ENCODE measurements at places on chromosomes 12 and 14.

GRCh38 chr12:93839064-93839463 lies 161.9 kb downstream of the CRADD start:
- no peak for DNase-seq

DNA sequence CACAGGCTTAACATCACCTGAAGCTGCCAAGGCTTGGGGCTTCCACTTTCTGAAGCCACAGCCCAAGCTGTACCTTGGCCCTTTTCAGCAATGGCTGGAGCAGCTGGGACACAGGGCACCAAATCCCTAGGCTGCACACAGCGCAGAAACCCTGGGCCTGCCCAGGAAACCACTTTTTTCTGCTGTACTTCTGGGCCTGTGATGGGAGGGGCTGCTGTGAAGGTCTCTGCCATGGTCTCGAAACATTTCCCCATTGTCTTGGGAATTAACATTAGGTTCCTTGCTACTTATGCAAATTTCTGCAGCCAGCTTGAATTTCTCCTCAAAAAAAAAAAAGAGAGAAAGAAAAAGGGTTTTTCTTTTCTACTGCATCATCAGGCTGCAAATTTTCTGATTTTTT lies 219.1 kb downstream of the RPL10L start:
- DNase-seq, result no peak

- no peak for DNase-seq
Observed at GRCh38 chr12:63948211-63948610, 103.7 kb downstream of the SRGAP1 start.

DNA sequence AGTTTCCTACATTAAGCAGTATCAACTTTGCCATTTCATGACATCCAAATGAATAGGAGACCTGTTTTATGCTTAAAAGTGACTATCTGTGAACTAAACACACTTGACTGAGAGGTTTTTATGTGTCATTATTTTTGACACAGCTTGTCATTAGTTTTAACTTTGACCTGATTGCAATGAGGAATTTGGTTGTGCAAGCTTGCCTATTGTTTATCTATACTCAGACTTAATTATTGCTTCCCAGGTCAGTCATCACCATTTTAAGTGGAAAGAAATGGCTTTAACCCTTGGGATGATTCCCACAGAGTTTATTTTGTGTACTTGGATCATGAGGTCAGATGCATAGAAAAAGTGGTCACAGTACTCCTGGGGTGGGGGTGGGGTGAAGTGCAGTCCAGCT lies 171.0 kb upstream of the PRICKLE1 start:
- no peak for DNase-seq

DNA sequence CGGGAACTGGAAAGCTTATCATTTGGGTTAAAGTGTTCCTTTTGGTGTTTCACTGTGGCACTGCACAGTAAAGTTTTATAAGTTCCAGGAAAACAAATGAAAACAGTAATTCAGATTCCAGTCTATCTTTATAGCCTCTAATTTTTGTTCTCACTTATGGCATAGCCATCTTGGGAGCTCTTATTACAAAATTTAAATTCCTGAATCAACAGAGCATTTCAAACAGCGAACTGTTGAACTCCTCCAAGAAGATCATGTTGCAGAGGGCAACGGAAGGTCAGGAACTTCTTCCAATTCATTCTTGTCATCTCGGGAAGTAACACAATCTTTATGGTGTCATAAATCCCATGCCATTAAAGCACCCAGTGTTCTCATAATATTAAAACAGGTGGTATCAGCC lies 229.1 kb downstream of the KCNC2 start:
- DNase-seq, result no peak

- DNase-seq, result no peak
Observed at GRCh38 chr12:1949771-1950470, 31.5 kb upstream of the CACNA2D4 start.

- no peak for DNase-seq
Observed at GRCh38 chr14:92902191-92902590, 20.8 kb upstream of the CHGA start.

GRCh38 chr14:64998455-64998931 lies 11.8 kb downstream of the FNTB start:
- DNase-seq, result no peak

DNA sequence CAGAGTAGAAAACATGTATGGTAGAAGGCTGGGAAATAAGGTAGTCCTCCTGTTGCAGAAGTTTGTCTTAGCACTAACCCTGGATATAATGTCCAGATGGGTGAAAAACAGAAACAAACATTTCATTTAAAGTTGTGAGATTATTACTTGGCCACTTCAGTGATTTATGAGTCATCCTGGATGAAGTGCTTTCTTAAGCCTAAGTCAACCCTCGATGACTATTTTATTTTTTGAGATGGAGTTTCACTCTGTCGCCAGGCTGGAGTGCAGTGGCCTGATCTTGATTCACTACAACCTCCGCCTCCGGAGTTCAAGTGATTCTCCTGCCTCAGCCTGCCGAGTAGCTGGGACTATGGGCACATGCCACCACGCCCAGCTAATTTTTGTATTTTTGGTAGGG lies 10.2 kb downstream of the DLST start:
- no peak for DNase-seq

GRCh38 chr12:92571169-92571568 lies 131.6 kb upstream of the PLEKHG7 start:
- no peak for DNase-seq

DNA sequence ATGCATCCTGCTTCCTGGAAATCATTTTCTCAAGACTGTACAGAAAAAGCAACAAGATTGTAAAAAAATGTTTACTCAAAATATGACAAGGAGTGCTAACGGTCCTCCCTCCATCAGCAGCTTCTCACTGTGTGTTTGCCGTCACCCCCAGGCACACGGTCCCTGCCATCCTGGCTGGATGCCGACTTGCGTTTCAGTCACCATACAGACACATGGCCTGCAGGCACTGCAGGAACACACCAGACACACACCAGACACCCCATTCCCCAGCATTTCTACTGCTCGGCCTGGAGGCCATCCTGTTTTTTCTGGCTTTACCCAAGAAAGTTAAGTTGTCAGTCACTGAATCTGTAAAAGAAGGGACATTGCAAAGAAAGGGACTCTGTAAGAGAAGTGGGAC lies 10.8 kb downstream of the KCNK10 start:
- no peak for DNase-seq

DNA sequence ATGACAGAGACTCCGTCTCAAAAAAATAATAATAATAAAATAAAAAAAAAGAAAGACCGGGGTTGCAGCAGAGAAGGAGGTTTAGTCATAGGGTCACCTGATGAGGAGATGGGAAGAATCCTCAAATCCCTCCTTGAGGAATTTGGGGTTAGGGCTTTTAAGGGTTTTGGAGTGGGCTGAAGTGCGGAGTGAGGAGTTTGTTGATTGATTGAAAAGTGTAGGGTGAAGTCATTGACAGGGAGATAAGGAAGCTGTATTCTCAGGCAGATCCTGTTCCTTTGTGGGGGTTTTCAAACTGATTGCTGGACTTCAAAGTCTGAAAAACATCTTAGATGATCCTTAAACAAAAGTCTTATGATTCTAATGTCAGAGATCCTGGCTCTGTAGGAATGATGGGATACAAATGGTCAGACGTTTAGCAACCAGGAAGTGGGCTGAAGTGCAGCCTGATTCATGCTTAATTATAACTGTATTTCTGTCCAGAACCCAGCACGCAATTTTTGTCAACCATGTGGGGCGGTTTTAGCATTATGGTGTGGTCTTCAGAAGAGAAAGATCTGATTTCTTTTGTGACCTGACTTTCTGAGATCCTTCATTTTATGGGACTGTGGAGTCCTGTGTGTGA lies 16.0 kb downstream of the FNTB start:
- no peak for DNase-seq

Measured in fibroblast of skin of left biceps (primary cell).